ENCODE measurements at places on chromosomes 5 and 9.

- peak; percentile 87 for DNase-seq
Measured at GRCh38 chr5:149172261-149172660, 31.0 kb downstream of the ABLIM3 start.

GRCh38 chr5:56481428-56482357, 248.6 kb upstream of the ANKRD55 start:
- DNase-seq, result peak; percentile 27

DNA sequence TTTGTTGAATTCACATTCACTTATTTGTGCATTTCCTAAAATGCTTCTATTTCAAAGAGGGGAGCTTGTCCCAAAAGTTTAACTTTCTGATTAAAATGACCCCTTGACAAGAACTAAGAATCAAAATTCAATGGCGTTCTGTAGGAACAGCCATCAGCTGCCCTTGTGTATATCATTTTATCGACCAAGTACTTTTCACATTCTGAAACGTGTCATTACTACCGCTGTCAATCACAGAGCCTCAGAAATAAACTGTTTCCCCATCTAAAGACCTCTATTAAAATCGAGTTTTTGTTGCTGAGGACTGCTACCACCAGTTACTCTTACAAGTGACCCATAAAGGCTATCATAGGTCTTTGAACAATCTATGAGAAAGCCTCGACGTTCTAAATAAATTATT, 1.6 kb upstream of the FOXD1 start:
- no peak for DNase-seq

DNA sequence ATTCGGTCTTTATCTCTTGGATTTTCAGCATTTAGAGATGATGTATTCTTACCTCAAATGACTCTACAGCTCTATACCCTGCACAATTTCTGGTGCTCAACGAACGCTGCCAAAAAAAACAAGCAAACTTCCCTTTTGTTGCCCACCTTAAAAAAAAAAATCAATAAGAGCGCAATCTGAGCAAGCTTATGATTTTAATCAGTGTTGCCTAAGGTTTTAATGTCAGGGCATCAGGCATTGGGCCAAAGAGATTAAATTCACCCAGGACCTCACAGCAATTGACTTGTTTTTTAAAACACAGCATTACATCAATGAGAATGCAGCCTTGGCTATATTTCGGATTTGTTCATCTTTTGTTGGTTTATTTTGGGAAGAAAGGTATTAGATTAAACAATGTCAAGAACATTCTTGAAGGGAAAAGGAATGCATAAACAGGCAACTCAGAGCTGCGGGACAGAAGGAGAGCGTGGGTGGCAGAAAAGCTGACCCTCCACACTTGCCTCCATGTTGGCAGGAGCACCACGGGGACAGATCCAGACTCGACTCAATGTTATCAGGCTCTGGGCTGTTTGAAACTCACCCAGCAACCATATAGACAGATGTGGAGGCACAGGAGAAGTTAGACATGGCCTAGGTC, 127.5 kb upstream of the DAPK1 start:
- no peak for DNase-seq

GRCh38 chr9:74173284-74173683, 323.9 kb upstream of the RORB start:
- no peak for DNase-seq

- DNase-seq, result no peak
Measured at GRCh38 chr5:154370813-154371212, 75.0 kb upstream of the SAP30L start.

- no peak for DNase-seq
Measured at GRCh38 chr9:78272307-78272706, 24.6 kb upstream of the PSAT1 start.

DNA sequence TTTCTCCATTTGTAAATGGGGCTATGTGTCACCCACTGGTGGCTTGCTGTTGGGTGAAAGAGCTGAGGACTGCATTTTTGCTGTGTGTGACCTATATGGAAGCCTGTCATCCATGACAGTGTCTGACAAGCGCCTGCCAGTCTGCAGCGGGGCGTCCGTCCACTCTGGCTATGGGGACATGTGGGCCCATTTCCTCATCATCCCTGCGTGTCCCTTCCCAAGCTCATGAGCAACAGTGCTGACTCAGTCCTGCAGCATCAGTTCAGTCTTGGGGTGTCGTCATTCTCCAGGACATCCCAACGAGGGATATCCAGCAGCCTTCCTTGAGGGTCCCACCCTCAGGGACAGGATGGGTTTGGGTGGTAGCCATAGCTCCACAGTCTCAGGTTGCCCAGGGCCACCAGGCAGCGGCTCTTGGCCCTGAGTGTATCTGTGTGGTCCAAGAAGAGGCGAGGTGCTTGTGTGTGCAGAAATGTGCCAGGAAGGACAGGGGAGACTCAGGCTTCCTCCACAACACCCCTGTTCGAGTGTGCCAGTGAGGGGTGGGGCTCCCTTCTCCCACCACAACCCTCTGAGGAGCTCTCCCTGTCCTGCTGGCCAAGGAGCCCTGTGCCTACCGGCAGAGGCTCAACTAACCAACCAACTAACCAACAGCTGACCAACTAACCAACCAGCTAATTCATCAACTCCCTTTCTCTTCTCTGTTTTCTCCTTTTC, 2.1 kb downstream of the FGD3 start:
- DNase-seq, result no peak

GRCh38 chr5:1793301-1793740, 6.3 kb downstream of the MRPL36 start:
- peak; percentile 52 for DNase-seq

- DNase-seq, result no peak
Measured at GRCh38 chr5:170161069-170161468, 55.4 kb downstream of the FOXI1 start.

DNA sequence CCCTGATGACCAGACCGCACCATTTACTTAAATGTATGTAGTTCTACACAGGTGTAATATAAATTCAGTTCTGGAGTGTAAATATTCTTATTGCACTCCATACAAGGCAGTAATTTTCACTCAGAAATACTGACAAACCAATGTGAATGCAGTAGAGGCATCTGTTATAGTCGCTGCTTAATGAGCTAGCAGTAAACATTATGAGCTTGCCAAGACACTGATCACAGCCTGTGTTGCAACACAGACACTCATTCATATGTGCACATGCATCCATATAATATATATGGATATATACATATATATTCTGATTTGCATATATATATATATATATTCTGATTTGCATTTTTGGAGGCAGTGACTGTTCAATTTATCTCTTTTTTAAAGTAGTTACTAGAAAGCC, 435.1 kb upstream of the ST8SIA4 start:
- no peak for DNase-seq

GRCh38 chr5:68046445-68046844, 169.1 kb upstream of the PIK3R1 start:
- peak; percentile 96 for DNase-seq

DNA sequence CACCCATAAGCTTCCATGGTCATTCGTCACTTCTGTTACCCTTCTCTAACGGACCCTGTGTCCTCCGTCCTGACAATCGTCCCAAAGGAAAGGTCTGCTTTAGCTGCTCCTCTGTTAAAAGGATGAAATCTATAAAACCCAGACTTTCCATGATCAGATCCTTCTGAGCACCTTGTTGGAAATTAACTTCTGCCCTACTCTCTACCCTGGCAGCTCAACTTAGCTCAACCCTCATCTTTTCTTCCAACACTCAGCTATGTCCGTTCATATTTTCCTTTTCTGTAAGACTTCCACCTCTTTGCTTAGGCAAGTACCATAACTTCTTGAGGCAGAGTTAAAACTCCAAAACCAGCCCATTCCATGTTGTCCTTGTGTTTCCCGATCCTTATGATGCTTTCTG, 205.4 kb downstream of the SPATA31A6 start:
- DNase-seq, result no peak

DNA sequence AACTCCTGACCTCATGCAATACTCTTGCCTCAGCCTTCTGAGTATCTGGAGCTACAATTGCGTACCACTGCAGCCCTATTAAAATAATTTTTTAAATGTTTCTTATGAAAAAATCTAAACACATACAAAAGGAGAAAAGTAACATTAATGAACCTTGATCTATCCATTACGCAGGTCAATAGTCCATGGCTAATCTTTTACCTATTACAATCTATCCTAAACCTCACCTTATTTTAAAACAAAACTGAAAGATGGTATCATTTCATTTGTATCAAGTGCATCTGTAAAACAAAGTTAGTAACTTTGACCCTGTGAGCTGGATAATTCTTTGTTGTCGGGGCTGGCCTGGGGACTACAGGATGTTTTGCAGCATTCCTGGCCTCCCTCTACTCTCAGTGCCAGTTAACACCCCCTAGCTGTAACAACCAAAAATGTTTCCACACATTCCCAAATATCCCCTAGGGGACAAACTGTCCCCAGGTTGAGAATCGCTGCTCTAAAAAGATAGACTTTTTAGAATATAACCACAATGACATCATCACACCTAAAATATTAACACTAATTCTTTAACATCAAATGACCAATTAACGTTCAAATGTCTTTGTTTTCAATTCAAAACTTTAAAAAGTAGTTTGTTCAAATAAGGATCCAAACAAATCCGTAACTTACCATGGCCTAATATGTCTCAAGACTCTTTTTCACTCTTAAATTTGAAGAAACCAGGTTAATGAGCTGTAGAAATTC, 54.8 kb downstream of the RNF38 start:
- DNase-seq, result no peak

GRCh38 chr5:81336556-81336955, 35.2 kb downstream of the ZCCHC9 start:
- DNase-seq, result no peak

GRCh38 chr5:25579111-25579510, 934.3 kb upstream of the CDH10 start:
- no peak for DNase-seq

- DNase-seq, result no peak
Measured at GRCh38 chr5:127389601-127390000, 99.0 kb downstream of the MEGF10 start.

- no peak for DNase-seq
Measured at GRCh38 chr9:124483481-124483880, 23.7 kb downstream of the NR5A1 start.

GRCh38 chr5:33769968-33770367, 121.8 kb downstream of the ADAMTS12 start:
- DNase-seq, result no peak

GRCh38 chr5:136275601-136276000, 82.6 kb upstream of the SMIM32 start:
- DNase-seq, result no peak

- no peak for DNase-seq
Measured at GRCh38 chr5:103445426-103446035, 117.1 kb downstream of the NUDT12 start.

DNA sequence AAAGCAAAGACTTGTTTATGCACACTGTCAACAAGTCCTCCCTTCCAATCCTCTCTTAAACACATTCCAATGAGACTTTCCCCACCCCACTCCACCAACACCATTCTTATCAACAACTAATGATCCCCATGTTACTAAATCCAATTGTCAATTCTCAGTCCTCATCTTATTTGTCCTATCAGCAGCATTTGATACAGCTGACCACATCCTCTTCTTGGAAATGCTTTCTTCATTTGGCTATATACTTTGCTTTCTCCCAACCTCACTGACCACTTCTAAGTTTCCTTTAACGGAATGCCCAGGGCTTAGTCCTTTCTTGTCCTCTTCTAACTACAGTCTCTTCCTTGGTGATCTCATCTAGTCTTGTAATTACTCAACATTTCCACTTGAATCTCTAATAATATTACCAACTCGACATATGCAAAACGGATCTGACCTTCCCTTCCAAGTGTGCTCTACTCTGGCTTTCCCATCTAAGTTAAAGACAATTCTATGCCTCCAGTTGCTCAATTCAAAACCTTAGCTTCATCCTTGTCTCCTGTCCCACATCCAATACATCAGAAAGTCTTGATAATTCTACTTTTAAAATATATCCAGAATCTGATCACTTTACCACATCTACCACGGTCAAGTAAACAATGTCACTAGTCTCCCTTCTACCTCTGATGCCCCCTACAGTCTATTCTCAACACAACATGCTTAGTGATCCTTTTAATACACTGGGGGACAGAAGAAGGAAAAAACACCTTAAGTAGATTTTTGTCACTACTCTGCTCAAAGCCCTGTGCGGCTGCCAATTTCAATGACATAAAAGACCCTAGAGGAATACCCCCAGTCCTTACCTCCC, 25.5 kb downstream of the AGTPBP1 start:
- no peak for DNase-seq

DNA sequence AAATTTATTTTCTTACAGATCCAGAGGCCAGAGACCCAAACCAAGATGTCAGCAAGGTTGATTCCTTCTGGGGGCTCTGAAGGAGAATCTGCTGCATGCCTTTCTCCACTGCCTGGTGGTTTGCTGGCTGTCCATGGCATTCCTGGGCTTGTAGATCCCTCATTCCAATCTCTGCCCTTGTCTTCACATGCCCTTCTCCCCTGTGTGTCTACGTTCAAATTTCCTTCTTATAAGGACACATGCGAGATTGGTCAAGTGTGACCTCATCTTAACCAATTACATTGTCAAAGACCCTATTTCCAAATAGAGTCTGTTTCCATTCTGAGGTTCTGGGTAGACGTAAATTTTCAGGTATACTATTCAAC, 84.5 kb upstream of the RAI14 start:
- peak; percentile 66 for DNase-seq

DNA sequence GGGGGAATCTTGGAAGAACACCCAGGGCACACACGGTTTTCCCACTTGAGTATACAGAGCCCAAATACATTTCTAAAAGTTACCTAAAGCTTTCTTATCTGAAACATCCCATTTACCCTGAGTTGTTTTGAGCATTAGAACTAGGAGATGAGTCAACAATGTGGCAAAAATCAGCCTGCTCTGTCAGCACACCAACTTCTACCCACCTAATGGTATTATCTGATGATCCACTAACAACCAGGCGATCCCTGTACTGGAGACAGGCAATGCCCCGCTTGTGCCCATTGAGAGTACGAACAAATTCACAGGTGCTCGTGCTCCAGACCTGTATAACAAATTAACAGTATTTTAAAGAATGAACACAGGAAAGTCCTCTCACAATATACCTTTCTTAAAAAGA, 87.0 kb downstream of the SMIM23 start:
- DNase-seq, result peak; percentile 10

DNA sequence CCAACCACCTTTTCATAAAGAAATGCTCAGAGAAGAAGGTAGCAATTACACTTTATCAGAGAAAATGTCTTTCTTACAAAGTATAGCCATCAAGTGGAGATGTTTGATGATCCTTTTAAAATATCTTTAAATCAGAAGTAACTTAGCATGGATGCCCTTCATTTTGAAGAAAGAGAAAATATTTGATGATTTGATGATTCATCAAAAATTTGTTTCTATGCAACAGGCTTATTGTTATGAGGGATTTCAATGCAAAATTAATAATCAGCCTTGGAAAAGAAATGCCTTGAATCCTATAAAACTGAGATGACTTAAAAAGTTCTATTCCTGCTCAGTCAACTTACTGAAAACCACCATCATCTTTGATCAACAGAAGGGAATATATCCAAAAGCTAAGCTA, 291.6 kb downstream of the MLLT3 start:
- DNase-seq, result no peak

GRCh38 chr9:88808019-88808656, 183.1 kb upstream of the S1PR3 start:
- DNase-seq, result no peak

GRCh38 chr5:108251350-108251749, 130.5 kb downstream of the FBXL17 start:
- peak; percentile 35 for DNase-seq

- DNase-seq, result no peak
Measured at GRCh38 chr5:137395011-137395755, 103.9 kb downstream of the SPOCK1 start.

GRCh38 chr5:96781031-96781971, 26.4 kb downstream of the ERAP1 start:
- DNase-seq, result peak; percentile 18

All from brain microvascular endothelial cell (primary cell).